Spinal cord (tissue), 10 donors: ENCODE measurements at places on chromosomes 7 and 10. TPM values are rescaled to one million over a fixed set of nuclear protein-coding genes. Genes with fewer than 3 reads are reported as not detected.

Gene DRGX
- 3.4 TPM for total RNA-seq

Gene TMEM176A
- 14.7 TPM for total RNA-seq

Gene ANK3
- 101 TPM for total RNA-seq

Gene BLNK
- total RNA-seq, result 7.7 TPM

Gene STK32C
- 14.5 TPM for total RNA-seq

Gene LLCFC1
- total RNA-seq, result not detected

Gene TWIST1
- 6.5 TPM for total RNA-seq

Gene PTPRZ1
- 138 TPM for total RNA-seq

Gene THNSL1
- total RNA-seq, result 15.5 TPM

Gene WEE2
- 0.22 TPM for total RNA-seq

Gene HOXA11
- not detected for total RNA-seq

Gene CDK14
- 126 TPM for total RNA-seq

Gene SRGN
- total RNA-seq, result 75.7 TPM

Gene CAMK2B
- total RNA-seq, result 21.9 TPM

Gene GPER1
- total RNA-seq, result 12.2 TPM

Gene ATG9B
- 3.6 TPM for total RNA-seq

Gene CLIP2
- total RNA-seq, result 34.4 TPM
